ENCODE measurements at places on chromosomes 3 and 15.

DNA sequence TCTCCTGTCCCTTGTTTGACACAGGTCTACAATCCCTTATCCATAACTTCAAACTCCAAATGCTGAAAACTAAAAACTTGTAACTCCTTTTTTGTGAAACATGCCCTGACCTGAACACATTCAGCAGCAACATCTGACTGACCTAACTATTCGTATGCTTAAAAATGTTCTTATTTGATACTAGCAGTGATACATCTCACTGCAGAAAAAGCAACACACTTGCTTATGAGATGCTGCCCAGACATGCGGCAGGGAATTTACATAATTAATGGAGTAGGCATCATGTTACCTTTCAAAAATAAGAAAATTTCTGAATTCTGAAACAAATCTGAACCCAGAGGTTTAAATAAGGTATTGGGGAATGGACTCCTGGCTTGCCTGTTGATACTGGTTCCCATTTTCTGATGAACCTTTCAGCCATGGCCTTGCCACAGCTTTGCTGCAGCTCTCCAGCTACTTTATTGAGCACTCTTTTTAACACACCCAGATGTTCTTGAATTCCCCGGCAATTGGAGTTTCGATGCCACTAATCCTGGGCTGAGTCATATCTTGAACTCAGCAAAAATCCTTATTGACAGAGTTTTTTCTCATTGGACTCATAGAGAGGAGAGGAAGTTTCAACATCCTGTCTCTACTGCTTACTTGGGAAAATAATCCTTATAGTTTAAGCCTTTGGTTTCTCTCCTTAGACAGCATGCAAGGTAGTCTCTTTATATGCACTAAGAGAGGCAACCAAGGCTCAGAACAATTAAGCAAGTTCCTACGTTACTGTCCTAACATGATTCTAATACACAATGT, 296.6 kb upstream of the LMCD1 start:
- no peak for DNase-seq

- no peak for DNase-seq
Measured at GRCh38 chr3:16290007-16290826, 25.2 kb downstream of the OXNAD1 start.

DNA sequence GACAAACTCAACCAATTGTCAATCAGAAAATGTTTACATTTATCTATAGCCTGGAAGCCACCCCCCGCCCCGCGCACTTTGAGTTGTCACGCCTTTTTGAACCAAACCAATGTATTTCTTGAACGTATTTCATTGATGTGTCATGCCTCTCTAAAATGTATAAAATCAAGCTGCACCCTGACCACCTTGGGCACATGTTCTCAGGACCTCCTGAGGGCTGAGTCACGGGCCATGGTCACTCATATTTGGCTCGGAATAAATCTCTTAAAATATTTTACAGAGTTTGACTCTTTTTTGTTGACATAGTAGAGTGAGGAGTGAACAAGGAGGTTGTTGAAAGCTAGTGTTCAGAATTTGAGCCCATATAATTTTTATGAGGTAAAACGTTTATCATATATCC, 6.5 kb downstream of the MCTP2 start:
- DNase-seq: no peak

DNA sequence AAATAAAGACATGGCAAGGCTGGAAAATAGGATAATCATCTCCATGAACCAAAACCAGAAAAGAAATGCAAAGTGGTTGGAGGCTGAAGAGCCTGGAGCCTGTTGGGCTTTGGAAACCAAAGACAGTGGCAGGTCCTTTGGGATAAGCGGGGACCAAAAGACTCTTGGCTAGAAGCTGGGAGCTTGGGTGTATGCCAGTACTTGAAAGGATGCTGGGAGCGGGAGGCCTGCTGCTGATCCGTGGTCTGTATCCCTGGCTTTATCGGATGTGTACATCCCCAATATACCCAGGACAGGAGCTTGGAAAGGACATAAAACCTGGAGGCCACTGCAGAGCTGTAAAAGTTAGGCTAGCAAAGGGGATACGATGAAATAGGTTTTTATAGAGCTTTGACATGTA, 1.3 kb upstream of the CHRNB4 start:
- no peak for DNase-seq

GRCh38 chr3:16253601-16254000, 11.1 kb downstream of the DPH3 start:
- DNase-seq: no peak

- DNase-seq: no peak
Measured at GRCh38 chr15:89088605-89089315, 504 bp downstream of the ABHD2 start.

- no peak for DNase-seq
Measured at GRCh38 chr3:16257309-16257708, 7.4 kb downstream of the DPH3 start.

DNA sequence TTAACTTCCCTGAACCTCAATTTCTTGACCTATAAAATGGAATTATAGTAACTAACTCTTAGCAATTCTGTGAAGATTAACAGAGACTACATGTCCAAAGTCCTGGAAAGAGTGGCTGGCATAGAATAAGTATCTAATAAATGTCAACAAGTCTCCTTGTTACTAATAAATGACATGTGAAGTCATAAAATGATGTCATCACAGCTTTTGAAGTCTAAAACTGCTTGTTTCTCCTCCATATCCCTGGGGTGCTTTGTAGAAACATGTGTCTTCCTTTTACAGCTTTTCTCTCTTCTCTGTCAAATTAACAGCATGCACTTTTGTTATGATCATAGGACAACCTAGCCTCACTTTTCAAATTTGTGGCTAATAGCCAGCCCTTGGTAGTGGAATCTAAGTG, 510.2 kb downstream of the NTRK3 start:
- no peak for DNase-seq

- no peak for DNase-seq
Measured at GRCh38 chr15:86595741-86596140, 516.1 kb downstream of the AGBL1 start.

GRCh38 chr15:72249142-72249810, 18.3 kb upstream of the PKM start:
- DNase-seq: no peak

DNA sequence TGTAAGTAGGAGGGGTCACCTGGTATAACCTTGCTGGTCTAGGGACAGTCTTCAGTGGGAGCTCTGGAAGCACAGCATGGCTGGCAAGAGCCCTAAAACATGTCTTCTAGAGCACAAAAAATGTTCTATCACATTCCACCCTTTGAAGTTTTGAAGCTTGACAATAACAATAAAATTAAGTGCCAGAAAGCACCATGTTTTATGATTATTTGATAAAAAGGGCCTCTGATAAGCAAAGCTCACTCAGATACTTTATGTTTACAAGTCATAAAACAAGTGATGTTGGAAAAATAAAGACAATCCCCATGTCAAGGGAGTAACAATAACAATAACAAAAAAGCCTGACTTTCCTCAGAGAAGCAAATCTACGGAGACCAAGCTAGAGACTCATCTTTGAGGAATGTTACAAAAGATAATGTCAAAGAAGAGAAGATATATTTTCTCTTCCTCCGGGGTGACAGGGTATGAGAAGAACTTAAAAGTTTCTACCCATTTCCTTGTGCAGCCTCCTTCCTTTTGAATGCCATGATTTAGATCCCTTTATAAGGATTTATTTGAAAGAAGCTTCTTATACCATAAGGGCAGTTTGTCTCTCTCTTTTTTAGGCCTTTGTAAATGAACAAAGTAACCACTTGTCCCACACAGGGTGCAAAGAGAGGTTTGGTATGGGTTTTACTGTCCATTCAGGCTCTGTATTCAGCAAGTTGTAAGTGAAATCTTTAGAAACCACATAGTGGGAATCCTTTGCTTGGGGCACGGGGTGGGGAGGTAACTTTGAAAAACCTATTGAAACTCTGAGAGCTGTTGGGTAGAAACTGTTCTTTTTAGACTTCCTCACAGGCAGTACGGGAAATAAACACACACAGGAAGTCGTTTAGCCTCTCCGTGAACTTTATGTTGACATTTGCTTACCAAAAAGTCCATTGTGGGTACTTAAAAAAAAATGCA, 109.6 kb upstream of the RBMS3 start:
- no peak for DNase-seq

GRCh38 chr15:52014616-52015015, 4.4 kb upstream of the MAPK6 start:
- DNase-seq: no peak

DNA sequence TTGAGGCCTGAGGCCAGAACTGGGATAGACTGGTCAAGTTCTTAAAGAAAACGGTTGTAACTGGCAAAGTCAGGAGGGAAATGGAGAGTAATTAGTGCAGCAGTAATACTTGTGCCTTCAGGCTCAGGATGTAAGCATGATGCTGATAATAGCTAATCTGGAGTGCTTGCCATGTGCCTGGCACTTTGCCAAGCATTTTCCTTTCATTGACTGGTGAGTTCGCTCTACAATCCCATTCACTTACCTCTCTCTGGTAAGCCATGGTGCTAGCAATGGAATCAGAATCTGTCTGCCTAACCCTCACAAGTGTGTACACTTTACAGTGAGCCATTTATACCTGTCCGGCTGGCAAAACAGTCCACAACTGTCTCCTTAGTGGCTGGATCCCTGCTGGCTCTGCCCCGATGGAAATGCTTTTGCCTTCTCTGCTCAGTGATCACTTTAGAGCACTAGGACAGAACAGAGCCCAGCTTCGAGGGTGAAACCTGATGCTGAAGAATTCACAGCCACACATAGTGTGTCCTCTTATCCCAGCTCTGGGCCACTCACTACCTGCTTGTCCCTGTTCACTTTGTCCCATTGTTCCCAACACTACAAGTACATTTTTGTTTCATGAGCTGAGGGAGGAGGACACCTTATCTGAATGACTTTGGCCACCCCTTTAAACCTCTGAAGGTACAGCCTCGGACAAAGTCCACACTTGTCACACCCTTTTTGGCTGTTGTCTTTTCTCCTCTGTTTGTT, 10.3 kb downstream of the CHP1 start:
- DNase-seq: no peak

GRCh38 chr3:98521897-98522543, 682 bp downstream of the CLDND1 start:
- no peak for DNase-seq

DNA sequence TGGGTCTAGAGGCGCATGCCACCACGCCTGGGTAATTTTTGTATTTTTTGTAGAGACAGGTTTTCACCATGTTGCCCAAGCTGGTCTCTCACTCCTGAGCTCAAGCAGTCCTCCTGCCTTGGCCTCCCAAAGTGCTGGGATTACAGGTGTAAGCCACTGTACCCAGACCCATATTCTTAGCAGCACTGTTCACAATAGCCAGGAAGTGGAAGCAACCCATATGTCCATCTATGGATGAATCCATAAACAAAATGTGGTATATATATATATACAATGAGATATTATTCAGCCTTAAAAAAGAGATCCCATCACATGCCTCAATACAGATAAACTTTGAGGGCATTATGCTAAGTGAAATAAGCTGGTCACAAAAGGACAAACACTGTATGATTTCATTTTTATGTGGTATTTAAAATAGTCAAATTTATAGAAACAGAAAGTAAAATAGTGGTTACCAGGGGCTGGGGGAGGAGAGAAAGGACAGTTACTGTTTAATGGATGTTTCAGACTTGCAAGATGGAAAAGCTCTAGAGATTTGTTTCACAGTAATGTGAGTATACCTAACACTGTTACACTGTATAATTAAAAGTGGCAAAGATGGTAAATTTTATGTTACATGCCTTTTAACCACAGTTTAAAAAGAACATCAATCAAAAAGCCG, 35.7 kb upstream of the GRAMD1C start:
- DNase-seq: no peak

- DNase-seq: no peak
Measured at GRCh38 chr3:65928110-65928509, 110.6 kb downstream of the MAGI1 start.

GRCh38 chr15:52206446-52206845, 15.3 kb upstream of the GNB5 start:
- no peak for DNase-seq

DNA sequence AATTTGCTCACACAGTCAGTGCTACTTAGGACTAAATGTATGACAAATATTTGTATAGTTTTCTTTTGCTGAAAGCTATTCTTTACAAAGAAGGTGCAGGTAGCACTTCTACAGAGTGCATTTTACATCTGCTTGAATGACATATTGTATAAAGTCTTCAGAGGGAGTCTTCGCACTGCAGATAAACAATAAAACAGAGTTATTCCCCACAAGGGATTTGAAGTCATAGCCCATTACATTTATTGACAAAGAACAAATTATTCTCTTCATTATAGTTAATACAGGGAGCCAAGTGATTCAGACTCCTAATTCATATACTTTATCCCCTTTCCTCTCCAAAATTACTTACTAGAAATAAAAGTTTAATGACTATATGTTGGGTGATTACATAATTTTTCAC, 529.7 kb downstream of the EDEM1 start:
- DNase-seq: no peak

DNA sequence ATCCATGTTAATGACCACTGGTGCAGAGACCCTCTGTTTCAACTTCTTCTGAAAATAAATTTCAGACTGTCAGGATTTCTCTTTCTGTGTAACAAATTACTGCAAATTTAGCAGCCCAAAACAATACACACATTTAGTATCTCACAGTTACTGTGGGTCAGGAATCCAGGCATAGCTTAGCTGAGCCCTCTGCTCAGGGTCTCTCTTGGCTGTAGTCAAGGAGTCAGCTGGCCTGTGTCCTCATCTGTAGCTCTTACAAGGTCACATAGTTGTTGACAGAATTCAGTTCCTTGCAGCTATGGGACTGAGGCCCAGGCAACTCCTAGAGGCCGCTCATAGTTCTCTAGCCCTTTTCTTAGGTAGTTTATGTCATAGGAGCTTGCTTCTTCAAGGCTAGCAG, 51.9 kb downstream of the NKIRAS1 start:
- no peak for DNase-seq

GRCh38 chr15:75675579-75676404, 28.1 kb downstream of the SNX33 start:
- no peak for DNase-seq

- DNase-seq: no peak
Measured at GRCh38 chr15:27936164-27936563, 163.0 kb downstream of the OCA2 start.

GRCh38 chr3:48750856-48751255, 33.8 kb upstream of the IP6K2 start:
- no peak for DNase-seq

GRCh38 chr3:12974819-12975218, 98.4 kb downstream of the IQSEC1 start:
- no peak for DNase-seq

GRCh38 chr3:53633197-53633787, 138.9 kb downstream of the CACNA1D start:
- no peak for DNase-seq

DNA sequence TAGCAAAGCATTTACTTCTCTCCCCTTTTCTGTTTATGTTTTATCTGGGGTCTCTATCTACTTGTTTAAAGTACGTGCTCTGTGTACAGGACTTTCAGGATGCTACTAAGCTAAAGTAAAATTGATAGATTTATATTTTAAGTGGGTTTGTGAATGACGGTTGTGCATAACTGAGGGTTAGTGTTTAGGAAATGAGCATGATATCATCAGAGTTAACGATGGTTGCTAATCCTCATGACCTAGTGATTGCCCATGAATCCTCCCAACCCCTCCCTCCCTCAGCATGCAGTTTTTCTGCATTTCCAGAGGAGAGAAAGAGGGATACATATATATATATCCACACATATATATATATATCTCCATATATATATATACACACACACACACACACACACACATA, 957.2 kb downstream of the TUSC7 start:
- no peak for DNase-seq

GRCh38 chr3:187295316-187296034, 3.9 kb upstream of the MASP1 start:
- no peak for DNase-seq

All from cortex of kidney (tissue), 1 donor.